ENCODE measurements at places on chromosomes 3 and 15.

- no peak for DNase-seq
Measured at GRCh38 chr15:85750319-85751290, 44.1 kb downstream of the KLHL25 start.

- no peak for DNase-seq
Measured at GRCh38 chr15:69608661-69609060, 156.0 kb downstream of the RPLP1 start.

GRCh38 chr15:45555934-45556608, 31.1 kb upstream of the BLOC1S6 start:
- no peak for DNase-seq

GRCh38 chr3:158492685-158493084, 78.3 kb upstream of the MLF1 start:
- DNase-seq, result no peak

- no peak for DNase-seq
Measured at GRCh38 chr3:197368821-197369220, 70.4 kb upstream of the DLG1 start.

DNA sequence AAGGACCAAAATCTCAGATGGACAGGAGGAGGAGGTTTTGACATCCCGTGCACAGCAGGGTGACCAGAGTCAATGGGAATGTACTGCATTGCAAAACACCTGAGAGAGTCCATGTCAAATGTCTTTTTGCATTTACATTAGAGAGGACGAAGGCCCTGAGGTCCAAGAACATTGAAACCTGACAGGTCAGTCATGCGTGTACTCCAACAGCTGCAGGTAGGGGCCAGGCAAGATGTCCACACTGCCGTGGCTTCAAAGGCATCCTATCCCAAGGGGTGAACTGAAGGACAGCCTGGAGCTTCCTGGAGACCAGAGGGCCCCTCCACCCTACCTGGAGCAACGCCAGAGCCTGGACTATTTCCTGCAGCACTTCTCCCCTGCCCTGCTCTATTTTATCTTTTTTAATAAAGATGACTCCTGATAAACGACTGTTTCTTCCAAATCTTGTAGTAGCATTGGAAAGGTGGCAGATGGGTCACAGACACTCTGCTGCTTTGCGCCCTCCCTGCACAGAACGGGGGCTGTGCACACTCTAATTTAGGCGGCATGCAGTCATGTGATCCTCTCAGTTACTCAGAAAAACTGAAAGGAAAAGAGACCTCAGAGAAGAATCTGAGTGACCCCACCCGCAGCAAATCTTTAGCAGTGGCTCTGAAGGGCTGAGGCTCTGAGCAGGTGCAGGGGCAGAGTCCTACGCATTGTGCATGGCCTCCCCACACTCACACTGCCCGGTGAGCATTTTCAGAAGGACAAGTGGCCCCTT, 68.2 kb downstream of the HMCES start:
- DNase-seq, result no peak

- no peak for DNase-seq
Measured at GRCh38 chr3:126540342-126540849, 16.4 kb downstream of the CHST13 start.

GRCh38 chr15:82172506-82172905, 90.0 kb downstream of the EFL1 start:
- DNase-seq, result no peak

GRCh38 chr3:73954506-73954905, 329.8 kb upstream of the PDZRN3 start:
- no peak for DNase-seq

- DNase-seq, result no peak
Measured at GRCh38 chr3:55537129-55537528, 50.0 kb upstream of the WNT5A start.

- DNase-seq, result no peak
Measured at GRCh38 chr15:39987821-39988220, 51.2 kb downstream of the SRP14 start.

- no peak for DNase-seq
Measured at GRCh38 chr15:41254560-41254959, 23.5 kb downstream of the CHP1 start.

DNA sequence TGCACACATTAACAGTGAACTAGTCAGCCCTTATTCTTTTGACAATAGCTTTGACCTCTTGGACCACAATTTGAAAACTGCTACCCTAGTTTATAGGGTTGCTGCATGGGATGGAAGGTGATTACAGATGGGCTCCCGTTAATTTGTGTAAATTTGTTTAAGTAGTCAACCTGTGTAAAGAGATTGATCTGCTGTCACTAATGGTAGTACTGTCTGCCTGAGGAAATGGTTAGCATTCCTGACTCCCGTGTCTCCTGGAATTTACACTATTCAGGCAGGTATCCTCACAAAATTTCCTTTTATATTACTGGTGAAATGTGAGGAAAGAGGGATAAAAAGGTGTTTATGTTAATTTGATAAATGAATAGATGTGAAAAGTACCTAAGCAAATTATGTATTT, 15.3 kb upstream of the EBLN2 start:
- no peak for DNase-seq

DNA sequence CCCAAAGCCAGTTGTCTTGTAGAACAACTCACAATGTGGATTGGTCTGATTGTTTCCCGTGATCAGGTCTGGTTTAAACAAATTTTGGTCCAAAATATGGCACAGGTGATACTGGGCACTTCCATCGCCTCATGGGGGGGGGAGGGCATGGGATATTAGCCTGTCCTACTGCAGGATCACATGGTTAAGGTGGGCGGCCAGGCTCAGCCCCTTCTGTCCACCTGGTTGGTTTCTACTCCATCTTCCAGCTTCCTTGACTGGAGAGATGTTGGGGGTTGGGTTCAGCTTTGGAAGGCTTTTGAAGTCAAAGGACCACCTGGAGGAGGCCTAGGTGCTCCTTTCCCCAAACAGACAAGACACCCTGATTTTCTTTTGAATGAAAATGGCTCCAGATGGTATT, 7.2 kb downstream of the KLF13 start:
- DNase-seq, result no peak

- DNase-seq, result no peak
Measured at GRCh38 chr3:194925614-194926013, 239.9 kb downstream of the FAM43A start.

DNA sequence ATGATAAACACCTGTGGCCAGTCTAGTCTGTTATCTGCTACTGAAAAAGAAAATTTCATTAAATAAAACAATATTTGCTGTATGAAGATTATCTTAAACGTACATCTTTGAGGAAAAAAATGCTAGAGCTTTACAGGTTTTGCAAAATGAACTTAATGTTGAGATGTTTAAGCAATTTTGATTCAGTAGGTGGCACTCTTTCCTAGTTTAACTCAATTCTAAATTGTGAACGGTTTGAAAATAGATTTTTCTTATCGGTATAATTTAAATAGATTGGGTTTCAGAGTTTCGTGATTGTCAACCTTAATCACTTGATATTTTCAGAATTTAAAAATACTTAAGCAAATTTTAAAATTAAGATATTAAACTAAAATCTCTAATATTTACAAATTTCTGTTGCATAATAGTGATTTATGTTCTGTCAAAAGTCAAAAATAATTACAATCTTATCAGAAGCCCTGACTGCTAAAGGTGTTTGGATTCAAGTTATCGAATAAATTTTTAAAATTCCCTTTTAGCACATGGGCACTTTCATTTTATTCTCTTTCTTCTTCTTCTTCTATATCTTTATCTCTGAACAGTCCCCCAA, 7.0 kb upstream of the RNF111 start:
- no peak for DNase-seq

DNA sequence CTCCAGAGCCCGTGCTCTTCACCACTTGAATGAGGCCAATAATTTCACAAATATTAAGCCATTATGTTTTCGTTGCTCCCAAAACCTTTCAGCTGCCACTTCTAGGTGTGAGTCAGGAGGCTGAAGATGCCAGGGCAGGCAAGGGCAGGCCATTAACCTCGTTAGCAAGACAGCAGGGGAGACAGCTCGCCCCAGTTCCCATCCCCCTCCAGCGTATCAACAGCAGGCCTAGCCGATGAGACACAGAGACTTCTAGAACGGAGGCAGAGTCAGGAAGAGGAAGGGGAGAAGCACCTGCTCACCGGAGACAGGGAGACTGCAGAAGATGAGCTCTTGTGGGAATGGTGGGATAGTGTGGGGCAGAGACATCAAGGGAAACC, 28.0 kb upstream of the PLA2G4E start:
- DNase-seq, result no peak

- DNase-seq, result no peak
Measured at GRCh38 chr15:62549345-62549970, 384.4 kb upstream of the C2CD4B start.

DNA sequence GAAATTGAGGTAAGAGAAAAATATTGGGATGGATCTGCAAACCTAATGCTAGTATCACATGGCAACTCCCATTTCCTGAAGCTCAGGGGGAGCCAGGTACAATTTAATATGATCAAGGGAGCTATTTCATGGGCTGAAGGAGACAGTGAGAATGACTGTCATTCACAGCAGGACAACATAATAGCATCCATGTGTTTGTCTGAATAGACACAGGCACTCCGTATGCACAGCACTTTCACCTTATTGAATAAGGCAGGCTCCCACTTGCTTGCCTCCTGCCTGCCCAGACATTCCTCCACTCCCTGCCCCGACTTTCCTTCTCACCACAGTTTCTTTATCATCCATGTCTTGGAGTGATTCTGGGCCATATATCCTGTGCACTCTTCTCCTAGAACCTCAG, 156.6 kb upstream of the SLC24A5 start:
- DNase-seq, result no peak

- no peak for DNase-seq
Measured at GRCh38 chr3:4828279-4829030, 150.8 kb upstream of the BHLHE40 start.

DNA sequence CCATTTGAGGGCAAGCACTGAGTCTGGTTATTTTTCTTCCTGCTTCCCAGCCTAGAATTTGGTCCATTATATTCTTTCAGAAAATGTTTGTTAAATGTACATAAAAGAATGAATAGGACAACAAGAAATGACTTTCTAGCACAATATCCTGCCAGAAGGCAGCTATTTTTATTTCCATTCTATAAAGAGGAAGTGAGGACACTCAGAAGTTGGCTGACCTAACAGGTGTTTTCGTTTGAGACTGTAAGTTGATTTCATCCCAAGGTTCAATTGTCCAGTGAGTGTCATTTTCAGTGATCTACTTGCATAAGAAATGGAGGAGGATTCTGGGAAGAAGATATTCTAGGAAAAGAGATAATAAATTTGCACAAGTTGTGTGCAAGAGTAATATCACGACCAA, 191.9 kb upstream of the POU1F1 start:
- DNase-seq, result no peak

DNA sequence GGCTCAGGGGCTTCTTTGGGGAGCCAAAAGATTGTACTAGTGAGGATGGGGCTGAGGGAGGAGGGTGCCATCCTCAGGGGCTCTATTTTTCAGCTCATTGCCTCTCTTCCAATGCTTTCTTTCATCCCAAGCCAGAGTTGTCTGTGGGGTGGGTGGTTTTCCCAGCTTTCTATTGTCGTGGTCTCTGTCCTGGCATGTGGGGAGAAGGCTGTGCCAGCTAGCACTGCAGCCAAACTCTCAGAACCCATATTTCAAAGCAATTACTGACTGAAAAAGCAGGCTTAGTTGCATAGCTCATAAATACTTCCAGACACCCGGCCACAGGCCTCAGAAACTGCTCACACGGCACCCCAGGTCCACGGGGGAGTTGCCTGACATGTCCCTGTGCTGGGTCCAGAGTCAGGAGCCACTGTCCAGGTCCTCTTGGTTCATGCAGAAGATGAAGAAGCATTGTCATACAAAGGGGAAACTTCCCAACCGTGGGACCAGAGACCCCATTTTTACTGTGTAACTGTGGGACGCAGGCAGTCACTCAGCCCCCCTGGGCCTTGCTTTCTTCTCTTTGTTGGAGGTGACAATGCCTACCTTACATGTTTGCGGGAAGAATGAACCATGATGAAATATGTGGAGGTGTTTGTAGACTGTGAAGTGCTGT, 27.6 kb downstream of the FGD5 start:
- DNase-seq, result no peak

DNA sequence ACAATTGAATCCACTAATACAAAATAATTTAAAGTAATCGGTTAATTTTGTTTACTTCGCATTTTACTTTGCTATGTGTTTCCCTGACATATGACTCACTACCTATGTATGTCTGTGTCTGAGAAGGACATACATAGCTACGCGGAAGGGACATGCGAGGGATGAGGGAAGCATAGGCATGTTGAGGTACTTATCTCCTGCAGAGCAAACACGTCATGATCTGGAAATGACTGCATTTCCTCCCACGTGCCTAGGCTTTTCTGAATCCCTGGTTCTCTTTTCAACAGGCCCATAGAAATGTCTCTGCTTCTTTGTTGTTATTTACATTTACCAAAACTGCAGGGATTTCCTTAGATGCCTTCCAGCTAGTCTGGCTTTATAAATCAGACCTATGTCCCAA, 27.5 kb downstream of the ALCAM start:
- DNase-seq, result no peak

DNA sequence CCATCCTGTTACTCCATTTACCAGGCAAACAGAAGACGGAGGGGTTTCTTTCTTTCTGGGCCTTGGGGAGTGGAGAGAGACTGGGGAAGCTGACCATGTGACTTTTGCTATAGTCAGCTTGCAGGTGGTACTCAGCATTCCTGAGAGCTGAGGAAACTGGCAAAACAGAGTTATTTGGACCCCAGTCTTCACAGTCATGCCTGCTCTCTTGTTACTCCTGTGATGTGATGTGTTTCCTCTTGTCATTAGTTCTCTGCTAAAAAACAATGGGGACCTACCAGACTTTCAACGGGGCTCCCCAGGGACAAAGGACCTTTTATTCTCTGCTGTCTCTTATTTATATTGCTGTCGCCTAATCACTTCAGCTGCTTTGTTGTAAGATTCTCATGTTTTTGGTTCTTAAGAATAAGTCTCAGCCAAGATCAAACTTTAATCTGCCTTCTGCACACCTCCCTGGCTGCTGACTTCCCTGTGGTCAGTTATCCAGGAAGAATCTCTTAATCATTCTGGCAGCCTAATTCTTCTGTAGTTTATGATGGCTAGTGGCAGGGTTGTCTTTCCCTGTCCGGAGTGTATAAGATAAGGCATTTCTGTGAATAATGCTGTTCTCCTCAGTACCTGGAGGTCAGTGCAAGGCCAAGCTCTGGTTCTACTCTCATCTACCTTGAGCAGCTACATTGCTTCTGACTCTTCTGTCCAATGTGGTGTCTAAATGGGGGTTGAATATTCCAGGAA, 8.8 kb downstream of the STARD9 start:
- no peak for DNase-seq

DNA sequence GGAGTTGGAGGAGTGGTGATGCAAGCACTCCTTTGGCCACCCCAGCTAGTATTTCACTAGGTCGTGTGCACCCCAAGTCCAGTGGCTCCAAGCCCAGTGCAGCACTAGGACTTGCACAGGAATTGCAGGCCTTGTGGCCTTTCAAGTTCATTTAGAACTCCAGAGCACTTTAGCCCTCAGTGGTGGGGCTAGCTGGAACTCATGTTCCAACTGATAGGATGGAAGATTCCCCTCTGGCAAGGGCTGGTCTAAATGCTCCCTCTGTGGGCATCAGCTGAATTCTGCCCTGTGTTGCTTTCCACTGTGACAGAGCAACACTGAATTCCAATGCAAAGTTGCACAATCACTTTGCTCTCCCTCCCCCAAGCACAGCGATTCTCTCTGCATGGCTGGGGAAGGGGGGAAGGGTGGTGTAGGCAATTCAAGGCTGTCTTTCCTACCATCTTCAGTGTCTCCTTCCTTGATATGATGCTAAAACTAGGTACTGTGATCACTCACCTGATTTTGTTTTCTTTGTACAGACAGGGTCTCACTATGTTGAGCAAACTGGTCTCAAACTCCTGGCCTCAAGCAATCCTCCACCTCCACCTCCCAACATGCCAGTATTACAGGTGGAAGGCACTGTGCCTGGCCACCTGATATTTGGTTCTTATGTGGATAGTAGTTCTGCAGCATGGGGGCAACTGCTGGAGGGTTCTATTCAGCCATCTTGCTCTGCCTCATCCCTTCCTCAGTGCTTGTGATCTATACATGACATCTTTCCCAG, 10.3 kb downstream of the USF3 start:
- no peak for DNase-seq

Measured in stimulated activated CD4-positive, alpha-beta T cell treated with anti-CD3 and anti-CD28 coated beads, Interleukin-4, amount 100 ng/mL, for 4 hours (primary cell).